ENCODE measurements at places on chromosomes 5 and 9. TPM values are rescaled to one million over a fixed set of nuclear protein-coding genes. Genes with fewer than 3 reads are reported as not detected.

IL13 gene
- not detected for total RNA-seq

PLAC8L1 gene
- total RNA-seq: 0.82 TPM

C9orf85 gene
- total RNA-seq: 19.2 TPM

PCDHGC5 gene
- total RNA-seq: 4.9 TPM

IL12B gene
- not detected for total RNA-seq

LCN2 gene
- total RNA-seq: not detected
